Cardiac muscle cell (in vitro differentiated cells and primary cell): ENCODE measurements at places on chromosomes 6 and 20.
A peak's percentile ranks its signal among the peaks of the same experiment; 100 is the strongest.

GRCh38 chr6:142822842-142823241 is 122.1 kb downstream of the HIVEP2 start:
- peak; percentile 21 for DNase-seq

GRCh38 chr6:106186714-106187113 is 100.6 kb downstream of the PRDM1 start:
- DNase-seq, result no peak

DNA sequence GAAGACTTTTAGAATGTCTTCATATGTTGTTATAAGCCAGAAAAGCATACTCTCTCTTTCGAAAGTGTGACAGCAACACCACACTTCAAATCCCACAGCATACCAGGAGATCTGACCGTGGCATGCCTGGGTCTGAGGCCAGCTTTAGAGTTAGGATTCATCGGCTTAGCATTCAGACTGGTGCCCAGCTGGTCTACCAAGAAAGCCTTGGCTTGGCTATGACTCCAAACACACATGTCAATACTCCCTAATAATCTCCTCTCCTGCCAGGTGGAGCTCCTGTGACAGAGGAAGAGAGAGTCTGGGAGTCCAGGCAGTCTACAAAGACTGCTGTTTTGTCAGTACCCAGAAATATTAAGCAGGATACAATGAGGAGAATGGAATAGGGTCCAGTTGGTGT is 77.1 kb upstream of the MAN1A1 start:
- DNase-seq, result no peak

- DNase-seq, result peak; percentile 35
Measured at GRCh38 chr6:54244430-54244829, 63.8 kb upstream of the TINAG start.

- no peak for DNase-seq
Measured at GRCh38 chr20:37346236-37346534, 245 bp downstream of the SRC start.

DNA sequence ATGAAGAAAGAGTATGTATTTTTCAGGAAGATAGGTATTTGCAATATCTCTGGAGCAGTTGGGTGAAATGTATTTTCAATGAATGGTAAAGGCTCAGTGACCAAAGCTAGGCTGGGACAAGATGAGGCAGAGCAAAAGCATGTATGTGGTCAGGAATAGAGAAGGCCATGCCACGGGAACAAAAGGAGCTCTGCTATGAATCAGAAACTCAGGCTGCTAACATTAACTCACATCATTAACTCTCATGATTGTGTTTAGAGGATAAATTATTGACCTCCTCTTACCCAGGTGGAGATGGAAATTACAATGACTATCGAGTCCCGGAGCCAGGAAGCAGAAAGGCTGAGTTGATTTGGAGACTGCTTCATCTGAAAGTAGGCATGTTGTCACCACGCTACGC is 220.2 kb downstream of the FUT9 start:
- no peak for DNase-seq

- no peak for DNase-seq
Measured at GRCh38 chr20:24581443-24582170, 112.2 kb downstream of the SYNDIG1 start.

DNA sequence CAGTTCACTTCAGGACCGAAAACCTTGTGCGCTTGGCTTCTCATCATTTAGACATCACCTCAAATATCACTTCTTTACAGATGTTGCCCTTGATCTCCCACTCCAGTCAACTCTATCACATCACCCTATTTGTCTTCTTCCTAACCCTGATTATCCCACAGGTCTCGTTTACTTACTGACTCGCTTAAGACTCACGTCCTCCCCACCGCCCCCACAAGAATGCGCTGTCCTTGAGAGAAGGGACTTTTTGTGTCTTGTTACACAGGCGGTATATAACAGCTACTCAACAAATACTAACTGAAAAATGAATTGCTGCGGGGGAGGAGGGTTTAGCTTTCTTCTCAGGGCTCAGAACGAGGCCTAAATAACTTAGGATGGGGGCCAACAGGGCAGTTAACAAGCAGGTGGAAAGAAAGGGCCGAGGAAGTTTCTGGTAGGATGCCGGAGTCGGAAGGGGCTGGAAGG is 527 bp downstream of the TOMM34 start:
- DNase-seq, result peak; percentile 30

GRCh38 chr20:58989196-58989595 is 8.1 kb downstream of the NELFCD start:
- DNase-seq, result no peak

DNA sequence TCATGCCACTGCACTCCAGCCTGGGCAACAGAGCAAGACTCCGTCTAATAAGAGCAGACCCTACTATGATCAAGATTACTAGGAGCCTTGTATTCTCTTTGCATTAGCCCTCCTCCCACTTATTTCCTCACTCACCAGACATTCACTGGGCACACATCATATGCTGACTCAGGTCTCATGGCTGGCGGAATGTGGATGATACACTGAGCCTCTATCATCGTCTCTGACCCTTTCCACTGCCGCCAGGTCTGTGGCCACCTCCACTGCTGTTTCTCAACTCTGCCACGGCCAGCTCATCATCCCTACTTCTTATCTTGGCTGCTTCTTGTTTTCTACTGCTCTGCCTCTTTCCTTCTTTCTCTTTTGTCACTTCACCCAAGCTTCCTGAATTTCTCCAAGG is 161.0 kb downstream of the BACH2 start:
- peak; percentile 62 for DNase-seq

- no peak for DNase-seq
Measured at GRCh38 chr6:7591770-7592169, 1.8 kb downstream of the SNRNP48 start.

DNA sequence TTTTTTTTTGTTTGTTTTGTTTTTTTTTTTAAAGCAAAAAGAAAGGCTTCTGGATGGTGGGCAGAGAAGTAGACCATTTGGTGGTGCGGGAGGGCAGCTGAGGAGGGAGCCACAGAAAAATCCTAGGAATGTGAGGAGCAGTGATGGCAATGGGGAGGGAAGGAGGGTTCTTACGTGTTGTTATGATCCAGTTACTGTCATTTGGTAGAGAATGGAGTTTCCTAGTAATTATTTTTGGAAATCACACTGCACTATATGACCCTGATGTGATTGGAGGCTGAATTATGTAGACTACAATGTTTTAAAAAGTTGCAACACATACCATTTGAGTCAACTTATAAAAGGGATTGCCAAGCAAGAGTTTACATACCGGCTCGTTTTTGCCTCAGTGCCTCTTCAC is 22.1 kb downstream of the ADGRF5 start:
- peak; percentile 13 for DNase-seq

GRCh38 chr6:31399589-31400466 is 3.6 kb upstream of the MICA start:
- peak; percentile 95 for DNase-seq

DNA sequence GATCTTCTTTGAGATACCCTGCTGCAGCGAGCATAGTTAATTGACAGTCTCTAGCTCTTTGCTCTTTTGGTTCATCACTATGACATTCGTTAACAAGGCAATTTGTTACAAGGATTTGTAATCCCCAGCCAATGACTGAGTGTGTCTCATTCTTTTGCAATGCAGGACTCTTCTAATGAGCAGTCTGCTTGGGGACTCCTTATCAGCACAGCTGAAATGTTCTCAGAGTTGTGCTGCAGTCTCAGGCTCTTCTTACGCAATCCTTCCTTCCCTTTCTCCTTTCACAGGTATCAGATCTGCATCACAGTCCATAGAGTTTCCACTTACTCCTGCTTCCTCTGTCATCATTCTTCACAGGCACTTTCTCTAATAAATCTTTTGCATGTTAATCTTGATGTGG is 161.2 kb upstream of the OGFRL1 start:
- DNase-seq, result peak; percentile 10

GRCh38 chr20:46559685-46560440 is 9.4 kb upstream of the OCSTAMP start:
- no peak for DNase-seq

GRCh38 chr20:3106658-3107463 is 22.3 kb upstream of the AVP start:
- DNase-seq, result no peak

DNA sequence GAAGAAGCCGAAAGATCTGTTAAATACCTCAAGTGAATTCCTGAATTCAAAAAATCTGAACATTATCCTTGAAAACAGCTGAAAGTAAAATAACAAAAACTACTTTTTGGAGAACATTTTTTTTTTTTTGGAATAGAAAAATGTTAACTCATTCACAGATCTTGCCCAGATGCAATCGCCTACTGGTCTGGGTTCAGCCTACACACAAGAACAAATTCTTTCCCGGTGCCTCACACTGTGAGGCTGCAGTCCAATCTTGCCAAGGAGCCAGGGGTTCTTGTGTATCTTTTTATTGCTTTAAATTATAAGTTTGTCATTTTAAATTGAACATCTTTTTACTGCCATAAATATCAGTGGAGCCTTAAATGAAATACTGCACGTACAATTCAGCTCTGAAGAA is 41.2 kb upstream of the TMEM200A start:
- DNase-seq, result peak; percentile 57

GRCh38 chr20:14450256-14450655 is 112.8 kb upstream of the FLRT3 start:
- no peak for DNase-seq

- DNase-seq, result peak; percentile 8
Measured at GRCh38 chr6:4879741-4880275, 103.6 kb downstream of the CDYL start.

GRCh38 chr6:120826253-120826652 is 508.0 kb downstream of the TBC1D32 start:
- peak; percentile 1 for DNase-seq

- no peak for DNase-seq
Measured at GRCh38 chr6:26404546-26404945, 2.5 kb downstream of the BTN3A1 start.

DNA sequence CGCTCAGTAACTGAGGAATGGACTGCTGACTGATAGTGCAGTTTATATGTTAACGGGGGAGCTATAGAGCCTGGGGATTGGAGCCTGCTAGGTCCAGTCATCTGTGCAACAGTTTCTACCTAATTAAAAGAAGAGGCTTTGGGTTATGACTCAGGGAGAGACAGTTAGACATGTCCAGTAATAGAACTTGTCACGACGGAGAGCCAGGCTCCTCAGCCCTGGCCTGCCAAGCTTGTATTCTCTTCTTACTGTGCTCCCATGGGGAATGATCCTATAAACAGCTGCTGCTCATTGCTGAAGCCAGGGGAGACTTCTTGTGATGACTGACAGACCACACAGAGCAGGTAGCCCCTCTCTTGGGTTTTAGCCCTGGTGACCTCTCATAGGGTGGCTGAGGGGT is 69.3 kb downstream of the SYNJ2 start:
- DNase-seq, result no peak

DNA sequence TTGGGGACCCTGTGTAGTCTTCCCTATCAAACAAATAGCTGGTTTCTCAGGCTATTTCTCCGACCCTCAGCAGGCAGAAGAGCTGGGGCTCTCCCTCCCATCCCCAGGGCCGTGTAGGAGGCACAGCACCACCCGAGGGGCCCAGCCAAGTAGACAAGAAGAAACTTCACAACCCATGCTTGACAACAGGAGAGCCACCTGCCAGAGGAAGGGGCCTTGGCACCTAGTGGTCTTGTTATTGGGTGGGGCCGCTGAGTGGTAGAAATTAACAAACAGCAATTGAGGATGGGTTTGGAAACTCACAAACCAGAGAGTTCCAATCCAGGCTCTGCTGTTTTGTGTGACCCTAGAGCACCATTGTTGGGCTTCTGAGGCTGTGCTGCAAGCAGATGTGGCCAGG is 108.5 kb upstream of the CHD6 start:
- DNase-seq, result no peak

- no peak for DNase-seq
Measured at GRCh38 chr6:169167581-169168301, 85.9 kb downstream of the THBS2 start.

- no peak for DNase-seq
Measured at GRCh38 chr6:72755752-72756151, 133.9 kb downstream of the KCNQ5 start.

- DNase-seq, result no peak
Measured at GRCh38 chr20:2101057-2101864, at the start of gene STK35. Gene STK35 (plus strand): TSS chr20:2101827. CDS start chr20:2101882, 55 bp downstream.

GRCh38 chr20:63551068-63551467 is 2.9 kb upstream of the FNDC11 start:
- no peak for DNase-seq

DNA sequence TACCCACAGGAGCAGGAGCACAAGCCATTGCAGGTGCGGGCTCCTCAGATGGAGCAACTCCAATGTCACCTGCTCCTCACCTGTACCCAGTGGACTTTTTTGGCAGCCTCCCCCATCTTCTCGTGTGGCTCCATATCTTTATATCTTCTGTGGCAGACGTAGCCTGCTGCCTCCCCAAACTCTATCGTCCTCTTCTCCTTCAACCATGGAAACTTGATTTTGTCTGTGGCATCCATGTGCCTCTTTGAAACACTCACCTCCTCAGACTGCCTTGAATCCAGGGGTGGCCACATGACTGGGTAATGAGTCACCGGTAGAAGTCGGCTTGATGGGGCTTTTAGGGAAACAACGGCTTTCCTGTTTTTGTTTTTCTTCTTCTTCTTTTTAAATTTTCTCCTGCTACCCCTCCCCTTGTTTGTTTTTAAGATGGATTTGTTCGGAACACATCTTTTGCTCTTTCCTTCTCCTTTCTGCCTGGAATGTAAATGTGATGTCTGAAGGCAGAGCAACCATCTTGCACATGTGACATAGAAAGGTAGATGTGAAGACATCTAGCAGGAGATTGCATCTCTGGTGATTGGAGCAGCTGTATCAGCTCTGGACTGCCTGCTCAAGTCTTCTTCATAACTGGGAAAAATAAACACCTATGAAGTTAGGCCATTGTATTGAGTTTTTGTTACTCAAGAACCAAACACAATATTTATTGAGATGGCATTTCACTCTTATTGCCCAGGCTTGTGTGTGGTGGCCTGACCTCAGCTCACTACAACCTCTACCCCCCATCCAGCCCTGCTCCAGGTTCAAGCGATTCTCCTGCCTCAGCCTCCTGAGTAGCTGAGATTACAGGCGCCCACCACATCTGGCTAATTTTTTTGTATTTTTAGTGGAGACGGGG is 69.9 kb upstream of the DDR1 start:
- no peak for DNase-seq

- DNase-seq, result peak; percentile 1
Measured at GRCh38 chr20:26276554-26277210, 580.0 kb upstream of the ZNF337 start.

DNA sequence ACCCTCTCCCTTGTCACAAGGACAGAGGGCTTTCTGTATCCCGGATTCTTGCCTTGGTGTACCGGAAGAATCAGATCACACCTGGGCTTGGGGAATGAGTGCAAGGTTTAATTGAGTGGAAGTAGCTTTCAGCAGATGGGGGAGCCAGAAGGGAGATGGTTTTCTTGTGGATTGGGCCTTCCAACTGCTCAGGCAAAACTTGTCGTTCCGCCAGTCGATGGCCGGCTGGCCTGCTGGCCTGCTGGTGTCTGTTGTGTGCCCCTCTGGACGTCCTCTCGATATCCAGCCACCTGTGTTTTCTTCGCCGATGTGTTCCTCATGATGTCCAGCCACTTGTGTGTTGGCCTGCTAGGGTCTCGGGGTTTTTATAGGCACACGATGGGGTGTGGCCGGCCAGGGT is 168.1 kb downstream of the CDKAL1 start:
- DNase-seq, result no peak
